ENCODE measurements at places on chromosomes 3 and 15.

DNA sequence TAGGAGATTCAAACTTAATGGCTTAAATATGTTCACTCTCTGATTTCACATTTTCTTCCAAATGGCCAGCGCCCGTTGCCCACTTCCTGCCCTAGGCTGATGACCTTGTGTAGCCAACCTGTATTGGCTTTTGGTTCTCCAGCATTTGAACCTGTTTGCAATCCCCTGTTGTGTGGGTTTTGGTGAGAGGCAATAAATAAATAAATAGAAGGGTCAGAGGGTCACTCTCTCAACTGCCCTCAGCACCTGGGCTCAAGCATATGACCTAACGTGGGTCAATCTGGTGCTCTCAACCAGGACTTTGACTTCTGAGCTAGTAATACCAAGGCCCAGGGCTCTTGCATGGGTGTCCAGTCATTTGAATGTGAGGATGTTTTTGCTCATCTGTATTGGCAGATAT, 1.8 kb upstream of the SRP14 start:
- DNase-seq, result no peak

GRCh38 chr15:65920825-65921309, 51.6 kb downstream of the RAB11A start:
- DNase-seq, result no peak

DNA sequence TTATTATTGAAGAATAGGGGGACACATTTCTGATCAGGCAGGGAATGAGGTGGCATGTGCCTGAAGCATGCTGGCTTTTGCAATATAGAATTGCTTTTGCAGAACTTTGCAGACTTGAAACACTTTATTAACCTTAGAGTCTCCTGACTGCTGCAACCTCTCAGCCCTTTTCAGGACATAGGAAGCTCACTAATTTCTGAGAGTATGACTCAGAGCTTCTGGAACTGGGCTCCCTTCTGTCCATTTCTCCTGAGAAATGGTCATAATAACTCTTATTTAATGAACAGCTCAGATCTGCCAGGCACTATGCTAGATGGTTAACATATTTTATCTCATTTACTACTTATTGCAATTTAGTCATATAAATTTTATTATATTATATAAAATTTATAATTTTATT, 38.6 kb upstream of the DGKG start:
- no peak for DNase-seq

- DNase-seq, result no peak
Observed at GRCh38 chr15:25568751-25569150, 129.9 kb upstream of the UBE3A start.

- no peak for DNase-seq
Observed at GRCh38 chr3:50278123-50278879, 586 bp upstream of the LSMEM2 start.

GRCh38 chr15:58999694-59000093, 12.2 kb downstream of the RNF111 start:
- no peak for DNase-seq

DNA sequence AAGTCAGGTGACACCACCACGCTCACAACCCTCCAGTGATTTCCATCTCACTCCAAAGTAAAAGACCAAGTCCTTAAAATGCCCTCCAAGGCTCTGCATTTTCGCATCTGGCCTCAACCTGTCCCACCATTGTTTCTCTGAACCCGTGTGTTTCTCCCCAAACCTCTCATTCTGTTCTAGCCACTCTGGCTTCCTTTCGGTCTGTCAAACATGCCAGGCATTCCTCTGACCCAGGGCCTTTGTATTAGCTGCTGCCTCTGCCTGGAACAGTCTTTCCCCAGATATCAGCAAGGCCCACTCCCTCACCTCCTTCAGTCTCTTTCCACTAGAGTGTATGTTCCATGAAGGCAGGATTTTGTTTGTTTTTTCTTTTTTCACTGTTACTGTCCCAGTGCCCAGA, 16.0 kb downstream of the MAP2K5 start:
- no peak for DNase-seq

DNA sequence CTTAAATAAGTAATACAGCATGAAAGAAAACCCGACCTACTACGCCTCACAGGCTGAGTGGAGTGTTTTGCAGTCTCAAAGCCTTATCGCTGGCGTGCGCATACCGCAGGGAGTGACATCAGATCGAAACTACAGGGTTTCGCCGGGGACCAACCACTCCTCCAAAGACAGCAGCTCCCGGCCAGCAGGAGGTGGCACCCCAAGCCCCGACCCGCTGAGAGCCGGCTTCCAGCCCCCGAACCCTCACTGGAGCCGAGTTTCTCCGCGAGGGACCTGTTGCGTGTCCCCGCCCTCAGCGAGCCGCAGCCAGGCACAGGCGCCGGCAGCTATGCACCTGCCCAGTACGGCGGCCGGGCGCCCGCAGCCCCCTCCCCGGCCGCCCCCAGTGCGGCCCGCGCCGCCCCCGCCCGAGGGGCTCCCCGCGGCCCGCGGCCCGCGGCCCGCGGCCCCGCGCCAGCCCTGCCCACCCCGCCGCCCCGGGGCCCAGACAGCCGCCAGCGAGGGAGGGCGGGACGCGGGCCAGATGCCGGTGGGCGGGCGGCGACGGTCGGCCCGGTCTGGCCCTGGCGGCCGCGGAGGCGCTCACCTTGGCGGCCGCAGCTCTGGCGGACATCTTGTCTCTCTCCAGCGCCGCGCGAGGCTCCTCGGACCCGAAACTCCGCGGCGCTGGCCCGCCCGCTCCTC, 710 bp downstream of the TJP1 start:
- DNase-seq, result peak; percentile 35

- DNase-seq, result no peak
Observed at GRCh38 chr15:85974348-85974705, 105.3 kb upstream of the AGBL1 start.

DNA sequence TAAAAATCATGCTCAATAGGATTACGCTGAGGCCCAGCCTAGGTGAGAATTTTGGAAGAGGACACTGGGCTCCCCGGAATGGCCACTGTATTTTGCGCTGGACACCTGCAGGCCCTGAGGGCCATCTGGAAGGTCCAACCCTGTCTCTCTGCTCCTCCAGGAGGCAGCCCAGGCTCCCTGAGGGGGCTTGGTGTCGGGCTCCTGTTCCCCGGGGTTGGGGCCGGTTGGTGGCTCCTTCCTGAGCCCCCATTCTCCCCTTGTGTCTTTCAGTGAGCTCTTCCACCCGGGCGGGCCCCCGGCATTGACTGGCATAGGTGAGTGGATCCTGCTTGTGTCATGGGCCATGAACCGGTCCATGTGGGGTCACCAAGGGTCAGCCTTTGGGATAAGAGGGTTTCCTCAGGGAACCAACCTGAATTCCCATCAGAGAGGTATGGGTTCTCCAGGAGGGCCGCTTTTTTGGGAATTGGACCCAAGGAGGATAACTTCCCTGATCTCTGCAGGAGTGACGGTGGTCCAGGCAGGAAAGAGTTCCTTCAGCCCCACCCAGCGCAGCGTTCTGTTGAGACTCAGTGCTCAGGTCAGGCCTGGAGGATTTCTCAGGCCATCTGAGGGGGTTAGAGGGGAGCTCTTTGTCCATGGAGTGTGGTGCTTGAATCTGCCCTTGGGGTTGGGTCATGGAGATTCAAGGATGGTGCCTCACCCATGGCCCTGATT, 187.8 kb downstream of the UBE3A start:
- no peak for DNase-seq

- DNase-seq, result peak; percentile 60
Observed at GRCh38 chr3:71130471-71131374, 452.8 kb downstream of the FOXP1 start.

DNA sequence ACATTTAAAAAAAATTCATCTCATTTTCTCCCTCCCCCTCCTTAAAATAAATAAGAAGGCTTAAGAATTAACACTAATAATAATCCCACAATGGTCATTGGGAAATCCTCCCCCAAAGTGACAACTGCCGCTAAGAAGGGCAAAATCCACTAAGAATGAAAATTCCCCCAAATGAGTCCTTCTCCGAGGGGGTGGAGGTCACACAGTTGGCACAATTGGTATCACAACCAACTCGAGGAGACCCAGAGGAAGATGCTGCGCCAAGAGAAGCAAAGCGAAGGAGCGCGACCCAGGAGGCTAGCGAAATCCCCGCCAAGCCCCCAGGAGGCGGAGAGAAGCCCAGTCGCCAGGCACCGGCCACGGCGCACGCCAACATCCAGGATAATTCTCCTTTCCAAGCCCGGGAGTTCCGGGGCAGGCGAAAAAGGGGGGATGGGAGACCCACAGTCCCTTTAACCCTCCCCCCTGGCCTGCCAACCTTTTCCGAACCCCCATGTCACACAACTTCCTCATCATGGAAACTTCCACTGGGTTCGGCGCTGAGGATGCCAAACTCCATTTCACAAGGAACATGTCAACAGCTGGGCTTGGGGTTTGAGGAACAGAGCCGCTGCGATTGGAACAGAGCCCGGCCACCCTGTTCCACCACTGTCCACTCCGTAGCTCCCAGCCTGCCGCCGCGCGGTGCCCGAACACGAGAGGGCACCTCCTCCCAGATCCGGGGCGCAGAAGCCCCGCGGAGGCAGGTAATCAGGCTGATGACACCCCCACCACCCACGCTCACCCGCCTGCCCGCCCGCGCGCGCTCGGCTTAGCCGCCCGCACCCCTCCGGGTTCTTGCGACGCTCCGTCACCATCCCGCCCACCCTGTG, 668 bp downstream of the THRB start:
- no peak for DNase-seq

- DNase-seq, result no peak
Observed at GRCh38 chr3:98778383-98778782, 15.2 kb downstream of the ST3GAL6 start.

DNA sequence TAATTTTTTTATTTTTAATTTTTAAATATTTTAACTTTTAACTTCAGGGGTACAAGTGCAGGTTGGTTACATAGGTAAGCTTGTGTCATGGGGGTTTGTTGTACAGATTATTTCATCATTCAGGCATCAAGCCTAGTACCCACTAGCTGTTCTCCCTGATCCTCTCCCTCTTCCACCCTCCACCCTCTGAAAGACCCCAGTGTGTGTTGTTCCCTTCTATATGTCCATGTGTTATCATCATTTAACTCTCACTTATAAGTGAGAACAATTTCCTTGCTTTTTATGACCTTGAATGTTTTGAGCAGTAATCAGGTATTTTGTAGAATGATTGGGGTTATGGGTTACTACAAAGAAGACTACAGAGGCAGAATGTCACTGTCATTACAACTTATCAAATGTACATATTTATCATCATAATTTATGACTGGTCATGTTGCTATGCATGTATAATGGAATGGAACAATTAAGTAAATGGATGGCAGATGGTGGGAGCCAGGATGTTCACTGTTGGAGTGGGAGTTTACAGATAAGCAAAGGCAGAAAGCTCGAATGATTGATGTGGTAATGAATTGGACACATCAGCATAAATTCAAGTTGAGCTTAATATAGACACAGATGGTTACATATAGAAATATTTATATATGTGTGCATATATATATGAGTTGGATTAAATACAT, 563.8 kb upstream of the ROBO1 start:
- DNase-seq, result no peak

GRCh38 chr3:58361866-58362265, 29.2 kb downstream of the PXK start:
- no peak for DNase-seq

GRCh38 chr3:10173926-10174435, 9.3 kb downstream of the IRAK2 start:
- DNase-seq, result no peak

DNA sequence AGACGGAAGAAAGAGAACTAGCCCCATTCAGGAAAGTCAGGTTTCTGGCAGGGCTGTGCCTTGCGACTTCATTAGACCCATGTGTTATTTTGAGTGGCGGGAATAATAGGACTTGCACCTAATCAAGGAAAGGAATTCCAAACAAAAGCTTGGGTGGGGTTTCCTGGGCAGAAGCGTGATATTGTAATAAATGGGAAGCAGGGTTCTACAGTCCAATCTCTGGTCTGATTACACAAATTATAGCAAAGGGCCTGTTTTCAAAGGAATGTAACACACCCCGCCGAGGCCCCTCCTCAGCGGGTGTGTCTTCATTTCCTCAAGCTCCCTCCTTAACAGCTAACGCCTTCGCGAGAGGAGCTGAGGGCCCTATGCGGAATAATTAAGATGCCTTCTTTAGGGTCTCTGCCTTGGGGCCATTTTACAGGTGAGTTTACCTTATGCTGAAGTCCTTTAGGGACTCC, 396.0 kb upstream of the C2CD4B start:
- DNase-seq, result no peak

DNA sequence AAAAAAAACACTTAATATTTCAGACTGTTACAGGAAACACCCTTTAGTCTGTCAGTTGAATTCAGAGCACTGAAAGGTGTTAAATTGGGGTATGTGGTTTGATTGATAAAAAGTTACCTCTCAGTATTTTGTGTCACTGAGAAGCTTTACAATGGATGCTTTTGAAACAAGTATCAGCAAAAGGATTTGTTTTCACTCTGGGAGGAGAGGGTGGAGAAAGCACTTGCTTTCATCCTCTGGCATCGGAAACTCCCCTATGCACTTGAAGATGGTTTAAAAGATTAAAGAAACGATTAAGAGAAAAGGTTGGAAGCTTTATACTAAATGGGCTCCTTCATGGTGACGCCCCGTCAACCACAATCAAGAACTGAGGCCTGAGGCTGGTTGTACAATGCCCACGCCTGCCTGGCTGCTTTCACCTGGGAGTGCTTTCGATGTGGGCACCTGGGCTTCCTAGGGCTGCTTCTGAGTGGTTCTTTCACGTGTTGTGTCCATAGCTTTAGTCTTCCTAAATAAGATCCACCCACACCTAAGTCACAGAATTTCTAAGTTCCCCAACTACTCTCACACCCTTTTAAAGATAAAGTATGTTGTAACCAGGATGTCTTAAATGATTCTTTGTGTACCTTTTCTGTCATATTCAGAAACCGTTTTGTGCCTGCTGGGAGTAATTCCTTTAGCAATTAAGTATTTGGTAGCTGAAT, 17.9 kb downstream of the TMEM43 start:
- DNase-seq, result no peak

DNA sequence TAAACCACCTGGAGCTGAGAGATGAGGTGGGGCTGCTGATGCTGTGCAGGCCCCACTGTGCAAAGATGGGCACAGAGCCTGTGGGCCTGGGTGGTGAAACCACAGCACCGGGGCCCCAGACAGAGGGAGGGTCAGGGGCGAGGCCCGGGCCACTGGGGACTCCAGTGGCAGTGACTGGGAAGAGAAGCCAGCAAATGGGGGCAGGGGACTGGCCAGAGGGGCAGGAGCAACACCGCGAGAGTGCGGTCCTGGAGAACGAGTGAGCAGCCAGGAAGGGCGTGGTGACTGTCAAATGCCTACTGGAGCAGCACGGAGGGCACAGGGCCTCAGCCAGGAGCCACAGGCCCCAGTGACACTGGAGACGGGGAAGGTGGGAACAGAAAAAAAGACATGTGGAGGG, 39.8 kb downstream of the HCN4 start:
- no peak for DNase-seq

- no peak for DNase-seq
Observed at GRCh38 chr3:50325497-50326181, 2.4 kb downstream of the TUSC2 start.

All from NCI-H2029 (cell line).